ENCODE measurements at places on chromosomes 16 and 17.

DNA sequence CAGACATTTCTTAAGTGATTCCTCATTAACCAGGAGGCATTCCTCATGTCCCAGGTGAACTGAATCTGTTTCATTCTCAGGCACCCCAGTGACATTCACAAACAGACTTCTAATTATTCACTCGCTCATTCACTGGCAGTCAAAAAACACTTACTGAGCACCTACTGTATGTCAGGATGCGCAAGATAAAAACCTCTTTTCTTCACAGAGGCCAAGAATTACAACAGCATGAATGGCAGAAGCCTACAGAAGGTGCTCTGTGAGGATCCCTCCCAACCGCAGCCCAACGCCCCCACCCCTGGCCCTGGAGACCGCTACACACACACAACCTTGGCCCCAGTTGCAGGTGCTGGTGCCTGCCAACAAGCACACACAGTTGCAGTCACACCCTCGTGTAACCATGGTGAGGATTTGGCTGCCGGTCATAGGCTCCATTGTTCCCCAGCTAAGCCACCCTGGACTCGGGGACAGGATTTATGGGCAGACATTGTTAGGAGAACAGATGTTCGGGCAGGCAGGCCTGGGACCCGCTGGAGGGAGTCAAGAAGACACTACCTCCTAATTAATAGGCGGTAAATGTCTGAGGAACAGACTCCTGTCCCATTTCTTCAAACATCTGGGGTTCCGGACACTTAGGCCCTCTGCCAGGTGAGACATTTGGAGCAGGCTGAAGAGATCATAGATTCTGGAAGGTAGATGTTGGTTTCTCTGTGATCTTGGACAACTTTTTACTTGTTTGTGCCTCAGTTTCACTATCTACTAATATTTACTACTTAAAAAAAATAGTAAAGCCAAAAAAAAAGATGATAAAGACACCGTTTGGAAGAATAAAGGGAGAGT, 43.2 kb downstream of the CUEDC1 start:
- no peak for DNase-seq

- DNase-seq = no peak
Observed at GRCh38 chr17:8574687-8575086, 55.8 kb downstream of the MYH10 start.

GRCh38 chr16:13238182-13238581, 336.8 kb downstream of the SHISA9 start:
- DNase-seq = no peak

DNA sequence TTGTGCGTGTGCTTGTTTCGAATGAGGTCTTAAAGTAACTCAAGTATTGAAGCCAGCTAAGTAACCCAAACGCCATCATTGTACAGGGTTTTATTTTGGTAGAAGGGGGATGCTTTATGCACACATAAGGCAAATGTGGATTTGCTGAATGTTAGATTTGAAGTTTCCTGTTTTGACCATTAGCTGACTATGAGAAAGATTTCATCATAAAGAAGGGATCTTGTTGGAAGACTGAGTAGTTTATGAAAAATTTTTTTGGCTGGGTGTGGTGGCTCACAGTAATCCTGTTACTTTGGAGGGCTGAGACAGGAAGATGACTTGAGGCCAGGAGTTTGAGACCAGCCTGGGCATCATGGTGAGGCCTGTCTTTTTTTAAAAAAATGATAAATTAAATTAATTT, 10.0 kb upstream of the ZFP3 start:
- no peak for DNase-seq

GRCh38 chr17:36089339-36089865, 541 bp downstream of the CCL3 start:
- DNase-seq = no peak

GRCh38 chr16:78957317-78958100, 643.0 kb downstream of the MAF start:
- no peak for DNase-seq

DNA sequence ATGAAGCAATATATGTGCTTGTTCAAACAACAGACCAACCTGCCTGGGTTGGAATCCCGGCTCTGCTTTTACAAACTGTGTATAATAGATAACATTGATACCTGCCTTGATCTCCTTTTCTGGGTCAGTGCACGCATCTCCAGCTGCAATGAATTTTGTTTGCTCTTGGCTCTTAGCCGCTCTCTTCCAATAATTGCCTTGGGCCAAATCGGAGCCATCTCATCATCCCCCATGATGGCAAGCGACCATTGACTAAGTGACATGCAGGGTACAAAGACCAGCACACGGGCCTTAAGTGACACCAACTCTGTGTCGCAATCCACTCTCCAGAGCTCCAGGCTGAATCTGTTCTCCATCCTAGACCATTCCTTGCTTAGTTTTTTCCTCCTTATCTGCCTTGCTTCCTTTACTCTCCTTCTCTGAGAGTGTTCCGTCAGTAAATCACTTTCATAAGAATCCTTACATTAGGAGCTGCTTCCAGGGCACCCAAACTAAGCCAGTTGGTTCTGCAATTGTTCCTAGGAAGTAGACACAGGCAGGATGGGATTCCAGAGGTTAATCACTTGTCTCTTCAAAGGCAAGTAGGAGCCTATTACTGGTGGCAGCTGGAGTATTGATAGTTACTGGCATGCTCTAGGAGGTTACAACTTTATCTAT, 134.2 kb downstream of the ABCA8 start:
- no peak for DNase-seq

GRCh38 chr17:31390748-31391495, 553 bp upstream of the RAB11FIP4 start:
- peak; percentile 70 for DNase-seq

DNA sequence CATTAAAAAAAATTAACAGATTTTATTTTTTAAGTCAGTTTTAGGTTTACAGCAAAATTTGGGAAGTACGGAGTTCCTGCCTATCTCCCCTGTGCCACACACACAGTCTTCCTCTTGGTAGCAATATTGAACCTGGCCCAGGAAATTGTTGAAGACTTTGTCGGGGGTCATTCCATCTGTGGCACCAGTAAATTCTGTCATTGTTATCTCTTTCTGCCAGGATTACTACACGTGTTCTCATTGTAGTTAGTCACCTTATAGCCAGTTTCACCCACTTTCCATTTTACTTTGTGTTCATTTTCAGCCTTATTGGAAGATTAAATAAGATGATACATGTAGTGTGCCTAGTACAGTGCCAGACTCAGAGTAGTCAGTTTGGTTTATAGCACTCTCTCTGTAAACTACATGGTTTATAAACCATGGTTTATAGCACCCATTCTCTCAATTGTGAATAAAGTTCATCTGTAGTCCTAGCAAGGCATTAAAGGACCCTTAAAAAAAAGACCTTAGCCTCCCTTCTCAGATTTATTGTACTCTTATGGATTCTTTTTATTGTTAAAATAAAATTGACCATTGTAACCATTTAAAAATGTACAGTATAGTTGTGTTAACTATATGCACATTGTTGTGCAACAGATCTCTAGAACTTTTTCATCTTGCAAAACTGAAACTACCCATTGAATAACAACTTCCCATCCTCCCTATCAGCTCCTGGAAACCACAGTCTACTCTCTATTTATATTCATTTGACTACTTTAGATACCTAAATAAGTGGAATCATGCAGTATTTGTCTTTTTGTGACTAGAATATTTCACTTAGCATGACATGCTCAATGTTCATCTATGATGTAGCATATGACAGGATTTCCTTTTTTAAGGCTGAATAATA, 36.1 kb downstream of the NLK start:
- DNase-seq = no peak

GRCh38 chr17:56222255-56222654, 69.0 kb downstream of the ANKFN1 start:
- DNase-seq = no peak

- DNase-seq = no peak
Observed at GRCh38 chr17:27771586-27771985, 28.7 kb downstream of the NOS2 start.

- no peak for DNase-seq
Observed at GRCh38 chr17:33416131-33416530, 123.0 kb upstream of the ASIC2 start.

DNA sequence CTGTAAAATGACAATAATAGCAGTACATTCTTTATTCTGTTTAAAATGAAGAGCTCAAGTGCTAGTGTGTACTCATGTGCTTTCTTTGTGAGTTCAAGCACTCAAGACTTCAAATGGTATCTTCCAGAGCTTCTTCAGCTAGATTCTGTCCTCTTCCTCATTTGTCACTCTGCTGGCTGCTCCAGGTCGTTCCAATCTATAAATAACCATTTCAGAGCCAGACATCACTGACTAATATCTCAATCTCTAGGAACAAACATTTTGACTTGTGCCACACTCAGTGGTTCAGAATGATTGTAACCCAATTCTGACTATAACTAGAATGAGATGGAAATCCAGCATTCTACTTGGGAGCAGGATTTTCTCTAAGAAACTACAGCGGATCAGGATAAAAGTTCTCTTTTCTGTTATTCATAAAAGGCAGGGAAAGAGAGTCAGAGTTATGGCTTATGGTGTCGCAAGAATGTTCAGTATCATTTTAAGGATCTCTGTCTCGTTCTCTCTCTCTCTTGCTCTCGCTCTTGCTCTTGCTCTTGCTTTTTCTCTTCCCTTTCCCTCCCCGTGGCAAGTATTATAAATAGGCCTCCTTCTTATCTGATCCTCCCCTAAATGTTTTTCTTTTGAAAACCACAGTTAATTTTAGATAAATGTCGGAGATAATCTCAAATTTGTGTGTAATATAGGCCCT, 116.3 kb upstream of the MAF start:
- no peak for DNase-seq

GRCh38 chr17:69427486-69428197, 13.1 kb downstream of the MAP2K6 start:
- no peak for DNase-seq

DNA sequence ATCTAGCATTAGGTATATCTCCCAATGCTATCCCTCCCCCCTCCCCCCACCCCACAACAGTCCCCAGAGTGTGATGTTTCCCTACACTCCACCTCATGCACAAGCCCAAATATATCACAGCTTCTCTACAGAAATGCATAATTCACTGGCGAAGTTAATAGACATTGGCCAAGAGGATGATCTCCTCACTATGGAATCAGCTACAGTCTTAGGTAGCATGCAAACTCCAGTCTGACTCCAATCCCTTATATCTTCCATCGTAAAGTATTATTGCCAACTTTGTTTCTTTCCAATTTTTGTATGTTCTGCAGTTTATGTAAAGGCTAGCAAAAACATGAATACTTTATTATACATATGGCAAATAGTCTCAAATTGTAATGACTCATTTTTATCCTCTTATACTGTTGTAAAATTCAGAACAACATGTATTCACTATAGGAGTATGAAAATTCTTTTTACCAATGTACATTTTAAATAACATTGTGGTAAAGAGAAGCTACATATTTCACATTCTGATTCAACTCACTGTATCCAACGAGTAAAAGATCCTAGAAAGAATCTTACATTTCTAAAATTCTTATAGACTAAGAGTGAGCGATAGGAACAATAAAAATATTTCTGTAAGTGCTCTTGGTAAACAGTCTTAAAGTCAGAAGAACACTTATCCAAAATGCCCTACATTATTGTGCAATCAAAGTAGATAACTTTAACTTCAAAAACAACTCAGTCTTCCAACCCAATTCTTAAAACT, 871 bp downstream of the ABCA8 start:
- no peak for DNase-seq

- DNase-seq = no peak
Observed at GRCh38 chr16:11551842-11552241, 34.9 kb downstream of the LITAF start.

DNA sequence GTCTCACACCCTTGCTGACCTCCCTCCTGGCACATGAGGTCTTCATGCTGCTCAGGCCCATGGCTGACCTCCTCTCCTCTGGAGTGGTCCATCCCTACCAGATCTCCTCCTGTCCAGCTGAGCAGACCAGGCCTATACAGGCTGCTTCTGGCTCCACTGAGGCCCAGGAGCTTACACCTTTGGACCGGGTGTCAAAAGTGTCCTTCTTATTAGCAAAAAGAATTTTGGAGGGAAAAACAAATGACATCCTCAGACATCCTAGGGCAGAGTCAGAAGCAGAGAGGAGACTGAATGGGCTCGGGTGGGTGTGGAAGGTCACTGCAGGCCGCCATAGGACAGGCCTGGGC, 38.1 kb downstream of the WSB1 start:
- DNase-seq = peak; percentile 39

DNA sequence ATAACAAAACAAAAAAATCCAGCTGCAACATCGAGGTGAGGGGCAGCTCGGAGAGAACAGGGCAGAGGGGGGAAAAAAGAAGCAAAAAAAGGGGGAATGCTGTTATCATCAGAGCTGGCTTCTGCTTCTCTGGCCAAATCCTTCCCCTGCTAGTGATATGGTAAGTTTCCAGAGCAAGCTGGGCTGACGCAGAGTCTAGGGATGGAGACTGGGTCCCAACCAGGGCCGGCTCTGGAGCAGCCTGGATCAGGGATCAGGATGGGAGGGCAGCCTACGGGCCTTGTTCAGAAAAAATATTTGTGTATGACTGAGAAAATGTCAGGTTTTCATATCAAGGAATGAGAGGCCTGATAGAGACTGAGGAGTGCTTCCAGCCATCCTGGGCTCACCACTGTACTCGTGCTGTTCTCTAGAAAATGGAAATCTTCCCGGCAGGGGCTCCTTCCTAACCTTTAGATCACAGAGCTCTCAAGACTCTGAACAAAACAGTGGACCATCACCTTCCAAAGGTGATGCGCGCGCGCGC, 726 bp upstream of the C1QTNF1 start:
- no peak for DNase-seq

- DNase-seq = no peak
Observed at GRCh38 chr17:35069311-35069710, 5.8 kb upstream of the RFFL start.

GRCh38 chr16:81499576-81500380, 55.2 kb downstream of the CMIP start:
- no peak for DNase-seq

DNA sequence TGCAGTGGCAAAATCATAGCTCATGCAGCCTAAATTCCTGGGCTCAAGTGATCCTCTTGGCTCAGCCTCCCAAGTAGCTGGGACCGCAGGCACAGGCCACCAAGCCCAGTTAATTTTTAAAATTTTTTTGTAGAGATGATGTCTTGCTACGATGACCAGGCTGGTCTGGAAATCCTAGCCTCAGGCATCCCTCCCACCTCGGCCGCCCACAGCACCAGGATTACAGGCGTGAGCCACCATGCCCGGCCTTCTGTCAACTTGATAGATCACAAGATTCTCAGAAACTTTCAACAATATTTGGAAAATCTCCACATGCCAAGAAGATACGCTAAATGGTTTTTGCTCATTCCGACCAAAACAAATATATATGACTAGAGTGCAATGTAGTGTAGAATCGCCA, 111.0 kb downstream of the ADCY9 start:
- DNase-seq = no peak
